Activated naive CD8-positive, alpha-beta T cell treated with anti-CD3 and anti-CD28 coated beads for 36 hours (primary cell): ENCODE measurements at places on chromosomes 16 and 17. TPM values are rescaled to one million over a fixed set of nuclear protein-coding genes. Genes with fewer than 3 reads are reported as not detected.

Gene TEPSIN
- total RNA-seq = 31.7 TPM

Gene ELOB
- 291 TPM for total RNA-seq

Gene ST6GALNAC2
- not detected for total RNA-seq

Gene HDAC5
- total RNA-seq = 18.2 TPM

Gene WNT9B
- not detected for total RNA-seq

Gene KRT31
- not detected for total RNA-seq

Gene MYOCD
- not detected for total RNA-seq

Gene EPOP
- total RNA-seq = 33.7 TPM
